MM.1S (cell line): ENCODE measurements at places on chromosomes 13 and 19.

- H3K4me1 ChIP-seq, result no peaks in the 10 kb centered on the region
- H3K4me3 ChIP-seq, result no peak overlapping the region
- DNase-seq, result no peak
- H3K36me3 ChIP-seq, result 0 out of 2 replicates have a peak, but pooled peaks cover 8% of the 10 kb centered on the region
- no peak overlapping the region for H3K27ac ChIP-seq
Measured at GRCh38 chr19:9671655-9672054, 3.2 kb downstream of the ZNF562 start.

DNA sequence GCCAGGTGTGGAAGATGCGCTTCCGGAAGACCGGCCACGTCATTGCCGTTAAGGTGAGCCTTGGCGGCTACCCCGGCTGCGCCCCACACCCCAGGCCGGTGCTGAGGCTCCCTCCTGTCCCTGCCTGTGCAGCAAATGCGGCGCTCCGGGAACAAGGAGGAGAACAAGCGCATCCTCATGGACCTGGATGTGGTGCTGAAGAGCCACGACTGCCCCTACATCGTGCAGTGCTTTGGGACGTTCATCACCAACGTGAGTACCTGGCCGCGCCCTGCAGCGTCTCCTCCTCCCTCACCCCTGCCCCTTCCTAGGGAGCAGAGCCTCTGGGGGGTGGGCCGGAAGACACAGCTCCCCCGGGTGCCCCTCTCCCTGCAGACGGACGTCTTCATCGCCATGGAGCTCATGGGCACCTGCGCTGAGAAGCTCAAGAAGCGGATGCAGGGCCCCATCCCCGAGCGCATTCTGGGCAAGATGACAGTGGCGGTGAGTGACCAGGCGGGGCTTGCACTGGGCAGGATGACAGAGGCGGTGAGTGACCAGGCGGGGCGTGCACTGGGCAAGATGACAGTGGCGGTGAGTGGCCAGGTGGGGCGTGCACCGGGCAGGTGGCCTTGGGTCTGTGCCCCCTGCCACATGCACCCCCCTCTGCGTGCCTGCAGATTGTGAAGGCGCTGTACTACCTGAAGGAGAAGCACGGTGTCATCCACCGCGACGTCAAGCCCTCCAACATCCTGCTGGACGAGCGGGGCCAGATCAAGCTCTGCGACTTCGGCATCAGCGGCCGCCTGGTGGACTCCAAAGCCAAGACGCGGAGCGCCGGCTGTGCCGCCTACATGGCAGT is 4.1 kb upstream of the TGFBR3L start:
- no peaks in the 10 kb centered on the region for H3K4me1 ChIP-seq
- no peak overlapping the region for H3K27ac ChIP-seq
- no peak overlapping the region for H3K4me3 ChIP-seq
- H3K36me3 ChIP-seq, result no peaks in the 10 kb centered on the region; the same call in 1 of the 2 replicates

DNA sequence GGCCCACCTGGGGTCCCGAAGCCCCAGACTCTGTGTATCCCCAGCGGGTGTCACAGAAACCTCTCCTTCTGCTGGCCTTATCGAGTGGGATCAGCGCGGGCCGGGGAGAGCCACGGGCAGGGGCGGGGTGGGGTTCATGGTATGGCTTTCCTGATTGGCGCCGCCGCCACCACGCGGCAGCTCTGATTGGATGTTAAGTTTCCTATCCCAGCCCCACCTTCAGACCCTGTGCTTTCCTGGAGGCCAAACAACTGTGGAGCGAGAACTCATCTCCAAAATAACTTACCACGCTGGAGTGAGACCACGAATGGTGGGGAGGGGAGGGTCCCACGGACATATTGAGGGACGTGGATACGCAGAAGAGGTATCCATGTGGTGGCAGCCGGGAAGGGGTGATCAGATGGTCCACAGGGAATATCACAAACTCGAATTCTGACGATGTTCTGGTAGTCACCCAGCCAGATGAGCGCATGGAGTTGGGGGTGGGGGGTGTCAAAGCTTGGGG is 1.0 kb upstream of the ICAM5 start:
- peaks cover 32% of the 10 kb centered on the region for H3K4me1 ChIP-seq
- no peak overlapping the region for H3K27ac ChIP-seq
- H3K36me3 ChIP-seq, result no peaks in the 10 kb centered on the region
- H3K4me3 ChIP-seq, result peak overlapping the region; percentile 55
- DNase-seq, result peak; percentile 55

- no peaks in the 10 kb centered on the region for H3K4me1 ChIP-seq
- H3K27me3 ChIP-seq, result no peaks in the 10 kb centered on the region
- DNase-seq, result no peak
- no peak overlapping the region for H3K27ac ChIP-seq
- H3K36me3 ChIP-seq, result no peaks in the 10 kb centered on the region
Measured at GRCh38 chr13:31282741-31283455, 83.1 kb downstream of the B3GLCT start.

- H3K27me3 ChIP-seq, result no peaks in the 10 kb centered on the region
- no peak for DNase-seq
- peak overlapping the region; percentile 44; the same call in 1 of the 2 replicates for H3K27ac ChIP-seq
- H3K36me3 ChIP-seq, result no peaks in the 10 kb centered on the region
- H3K4me1 ChIP-seq, result peaks cover 55% of the 10 kb centered on the region
Measured at GRCh38 chr13:113879017-113879416, 15.1 kb upstream of the GAS6 start.

DNA sequence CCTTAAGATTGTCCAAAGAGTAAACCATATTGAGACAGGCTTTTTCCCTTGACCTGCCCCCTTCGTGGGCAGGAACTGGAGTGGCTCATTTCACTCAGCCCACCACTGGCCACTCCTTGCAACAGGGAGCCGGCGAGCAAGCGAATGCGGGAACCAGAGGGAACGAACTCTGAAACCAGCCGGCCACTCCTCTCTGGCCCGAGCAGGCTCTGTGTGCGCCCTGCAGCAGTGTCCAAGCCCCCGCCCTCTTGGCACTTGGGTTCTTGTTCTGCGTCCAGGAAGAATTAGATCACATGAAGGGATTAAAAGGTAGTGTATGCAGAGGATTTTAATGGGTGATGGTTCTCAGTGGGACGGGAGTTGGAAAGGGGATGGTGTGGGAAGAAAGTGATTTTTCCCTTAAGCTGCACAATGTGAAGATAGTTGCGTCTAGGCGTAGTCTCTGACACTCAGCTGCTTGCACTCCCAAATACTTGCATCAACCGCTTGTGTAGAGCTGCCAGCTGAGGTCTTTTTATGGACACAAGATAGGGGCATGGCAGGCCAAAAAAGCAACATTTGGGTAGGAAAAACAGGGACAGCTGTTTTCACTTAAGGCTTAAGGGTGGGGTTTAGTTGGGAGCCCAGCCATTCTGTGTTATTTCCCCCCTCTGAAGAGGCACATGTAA is 1209.7 kb upstream of the PCDH20 start:
- DNase-seq, result no peak
- no peaks in the 10 kb centered on the region for H3K36me3 ChIP-seq
- no peaks in the 10 kb centered on the region for H3K4me1 ChIP-seq
- no peak overlapping the region for H3K4me3 ChIP-seq
- H3K27ac ChIP-seq, result no peak overlapping the region
- no peaks in the 10 kb centered on the region for H3K27me3 ChIP-seq

DNA sequence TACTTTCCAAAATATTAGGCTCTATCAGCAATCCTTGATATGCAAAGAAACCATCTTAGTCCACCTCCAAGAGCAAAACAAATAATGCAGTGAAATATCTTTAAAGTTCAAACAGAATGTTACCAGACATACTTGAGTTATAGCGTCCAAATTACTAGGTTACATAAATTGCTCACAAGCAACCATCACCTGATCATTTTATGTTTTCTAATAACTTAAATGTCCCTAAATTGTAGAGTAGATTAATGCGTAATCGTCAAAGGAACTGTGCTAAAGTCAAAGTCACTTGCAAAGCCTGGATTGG is 350.6 kb upstream of the ARGLU1 start:
- no peak for DNase-seq
- no peak overlapping the region for H3K4me3 ChIP-seq
- H3K27me3 ChIP-seq, result no peaks in the 10 kb centered on the region
- no peaks in the 10 kb centered on the region for H3K36me3 ChIP-seq
- no peak overlapping the region for H3K27ac ChIP-seq
- H3K4me1 ChIP-seq, result no peaks in the 10 kb centered on the region

DNA sequence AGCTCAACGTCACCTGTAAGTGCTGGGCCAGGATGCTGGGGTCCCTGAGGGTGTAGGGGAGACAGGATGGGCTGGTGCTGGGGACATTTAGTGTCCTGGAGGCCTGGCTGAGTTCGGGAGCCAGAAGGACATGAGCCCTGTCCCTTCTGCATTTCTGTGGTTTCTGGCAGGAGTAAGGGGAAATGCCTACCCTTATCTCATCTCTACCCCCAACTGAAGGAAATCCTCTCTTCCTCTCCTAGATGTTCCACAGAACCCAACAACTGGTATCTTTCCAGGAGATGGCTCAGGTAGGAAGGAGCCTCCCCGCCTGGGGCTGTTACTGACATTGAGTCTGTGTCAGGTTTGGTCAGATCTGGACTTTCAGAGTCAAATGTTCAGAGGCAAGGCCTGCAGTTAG is 1.2 kb downstream of the CD33 start:
- no peak for DNase-seq
- no peaks in the 10 kb centered on the region for H3K27me3 ChIP-seq
- H3K4me1 ChIP-seq, result no peaks in the 10 kb centered on the region
- H3K4me3 ChIP-seq, result no peak overlapping the region
